Stimulated activated CD4-positive, alpha-beta T cell treated with anti-CD3 and anti-CD28 coated beads, TNF-alpha, amount 100 ng/mL, for 4 hours (primary cell): ENCODE measurements at places on chromosomes 4 and X.

- no peak for DNase-seq
Observed at GRCh38 chr4:100288811-100289529, 98.7 kb upstream of the DDIT4L start.

DNA sequence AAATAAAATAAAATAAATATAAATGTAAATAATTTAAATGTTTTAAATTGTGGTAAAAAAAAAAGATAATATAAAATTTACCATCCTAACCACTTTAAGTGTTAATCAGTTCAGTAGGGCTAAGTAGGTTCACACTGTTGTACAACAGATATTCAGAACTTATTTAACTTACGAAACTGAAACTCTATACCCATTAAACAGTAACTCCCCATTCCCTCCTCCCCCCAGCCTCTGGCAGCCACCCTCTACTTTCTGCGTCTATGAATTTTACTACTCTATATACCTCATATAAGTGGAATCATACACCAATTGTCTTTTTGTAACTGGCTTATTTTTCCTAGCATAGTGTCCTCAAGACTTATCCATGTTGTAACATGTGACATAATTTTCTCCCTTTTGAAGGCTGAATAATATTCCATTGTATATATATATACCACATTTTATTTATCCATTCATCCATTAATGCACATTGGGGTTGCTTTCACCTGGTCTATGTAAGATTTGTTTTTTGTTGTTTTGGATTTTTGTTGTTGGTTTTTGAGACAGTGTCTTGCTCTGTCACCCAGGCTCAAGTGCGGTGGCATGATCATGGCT is 32.5 kb upstream of the ELF2 start:
- DNase-seq: no peak

GRCh38 chrX:78708816-78709215 is 38.7 kb upstream of the LPAR4 start:
- DNase-seq: no peak

GRCh38 chrX:122622795-122623194 is 561.3 kb upstream of the GRIA3 start:
- DNase-seq: no peak

GRCh38 chr4:56690393-56690792 is 9.3 kb upstream of the HOPX start:
- DNase-seq: no peak

GRCh38 chr4:127975121-127975770 is 10.0 kb downstream of the ABHD18 start:
- no peak for DNase-seq

DNA sequence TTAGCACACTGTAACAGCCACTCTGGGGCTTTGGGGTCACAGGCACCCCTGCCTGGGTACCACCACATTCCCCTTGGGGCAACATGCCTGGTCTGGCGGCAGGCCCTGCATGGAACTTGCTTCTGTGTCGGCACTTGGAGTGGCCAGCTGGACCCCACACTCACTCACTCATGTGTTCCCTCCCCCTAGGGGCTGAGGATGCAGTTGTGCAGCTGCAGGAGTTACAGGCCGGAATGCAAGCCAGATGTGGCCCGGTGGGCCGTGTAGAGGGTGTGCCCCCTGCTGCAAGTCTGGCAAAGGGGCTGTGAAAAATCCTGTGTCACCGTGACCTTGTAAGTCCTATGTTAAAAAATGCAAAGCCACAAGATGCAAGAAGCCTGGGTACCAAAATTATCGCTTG is 34.2 kb downstream of the ATXN3L start:
- no peak for DNase-seq

DNA sequence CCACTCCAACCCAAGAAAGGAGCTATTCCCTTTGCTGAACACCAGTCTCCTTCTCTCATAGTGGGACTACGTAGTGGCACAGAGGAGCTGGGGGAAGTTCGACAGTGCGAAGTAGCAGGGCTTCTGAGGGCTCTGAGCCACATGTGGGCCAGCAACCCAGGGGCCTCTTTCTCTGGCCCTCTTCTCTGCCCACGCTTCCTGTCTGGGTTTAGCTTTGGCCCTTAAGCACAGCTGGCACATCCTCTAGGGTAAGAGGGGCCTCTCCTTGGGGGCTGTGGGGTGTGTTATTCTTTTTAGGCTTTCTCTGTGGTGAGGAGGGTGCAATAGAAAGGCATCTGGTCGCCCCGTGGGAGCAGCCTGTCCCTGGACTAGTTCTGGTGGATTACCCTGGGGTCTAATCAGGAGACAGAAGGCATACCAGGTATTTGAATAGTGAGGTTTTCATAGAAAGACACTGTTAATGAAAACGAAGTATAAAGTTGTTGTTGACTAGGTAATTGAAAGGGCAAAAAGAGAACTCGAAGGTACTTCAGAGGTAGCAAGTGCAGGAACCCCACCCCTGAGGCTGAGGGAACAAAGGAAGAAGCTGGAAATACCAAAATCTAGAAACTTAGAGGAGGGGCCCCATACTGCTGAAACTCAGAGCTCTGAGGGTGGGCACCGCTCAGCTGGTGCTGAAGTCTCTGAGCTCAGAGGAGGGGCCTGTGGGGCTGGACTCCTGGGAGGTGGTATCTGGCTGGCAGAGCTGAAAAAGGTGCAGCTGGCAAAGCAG is 151.9 kb upstream of the RPS6KA3 start:
- DNase-seq: no peak

- no peak for DNase-seq
Observed at GRCh38 chr4:42523066-42523718, 125.9 kb downstream of the SHISA3 start.

GRCh38 chr4:169720529-169720928 is 37.2 kb downstream of the HPF1 start:
- DNase-seq: no peak

- DNase-seq: no peak
Observed at GRCh38 chr4:139852612-139853269, 187.1 kb downstream of the MGST2 start.

DNA sequence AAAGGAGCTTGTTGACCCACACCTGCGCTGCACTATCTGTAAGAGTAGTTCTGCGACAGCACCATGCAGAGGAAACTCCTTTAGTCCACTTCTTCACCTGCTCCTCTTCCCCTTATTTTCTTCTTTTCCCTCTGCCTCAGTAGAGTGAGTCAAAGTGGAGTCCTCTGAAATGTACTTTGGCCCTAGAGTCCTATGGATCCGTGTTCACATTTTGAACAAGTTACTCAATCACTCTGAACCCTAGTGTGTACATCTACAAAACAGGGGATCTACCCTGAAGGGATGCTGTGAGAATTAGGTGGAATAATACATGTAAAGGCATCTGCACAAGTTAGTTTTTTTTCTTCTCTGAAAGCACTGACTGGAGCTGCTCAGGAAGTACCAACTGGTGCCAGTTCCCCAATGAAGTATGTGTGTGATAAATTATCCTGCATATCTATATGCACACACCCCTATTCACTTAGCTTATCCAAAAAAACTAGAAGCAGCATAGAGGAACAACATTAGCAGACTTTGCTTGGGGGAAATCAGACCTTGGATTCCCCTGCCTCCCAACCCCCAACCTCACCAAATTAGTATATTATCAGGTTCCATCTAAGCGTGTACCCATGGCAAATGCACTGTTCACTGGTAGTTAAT is 118.5 kb upstream of the FAM9C start:
- DNase-seq: no peak

- no peak for DNase-seq
Observed at GRCh38 chrX:55450259-55450658, 1.7 kb upstream of the MAGEH1 start.

- DNase-seq: no peak
Observed at GRCh38 chr4:13445841-13446790, 38.0 kb downstream of the RAB28 start.

GRCh38 chr4:109998867-109999584 is 86.3 kb downstream of the EGF start:
- DNase-seq: no peak

DNA sequence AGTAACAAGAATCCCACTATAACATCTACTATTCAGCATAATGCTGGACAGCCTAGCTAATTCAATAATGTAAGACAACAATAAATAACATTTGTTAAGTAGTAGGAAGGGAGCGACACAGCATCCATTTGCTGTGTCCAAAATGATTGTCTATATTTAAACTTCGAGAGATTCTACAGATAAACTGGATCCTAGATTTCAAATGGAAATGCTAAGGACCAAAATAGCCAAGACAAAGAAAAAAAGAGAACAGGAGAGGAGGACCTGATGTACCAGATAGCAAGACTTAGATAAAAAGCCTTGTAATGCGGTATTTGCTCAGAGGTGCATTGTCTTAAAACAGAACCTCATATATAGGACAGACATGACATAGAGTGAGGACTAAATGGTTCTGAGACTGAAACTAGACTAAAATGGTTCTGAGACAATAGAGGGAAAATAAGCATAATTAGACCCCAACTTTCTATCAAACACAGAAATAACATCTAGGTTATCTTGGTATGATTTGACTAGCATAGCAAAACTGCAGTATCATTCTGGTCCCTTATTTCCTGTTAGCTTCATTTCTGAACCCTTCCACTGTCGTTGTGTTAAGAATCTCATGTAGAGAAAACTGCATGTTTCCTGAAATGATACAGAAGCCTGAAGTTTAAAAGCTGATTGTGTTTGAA is 3.8 kb downstream of the HPGDS start:
- DNase-seq: no peak

DNA sequence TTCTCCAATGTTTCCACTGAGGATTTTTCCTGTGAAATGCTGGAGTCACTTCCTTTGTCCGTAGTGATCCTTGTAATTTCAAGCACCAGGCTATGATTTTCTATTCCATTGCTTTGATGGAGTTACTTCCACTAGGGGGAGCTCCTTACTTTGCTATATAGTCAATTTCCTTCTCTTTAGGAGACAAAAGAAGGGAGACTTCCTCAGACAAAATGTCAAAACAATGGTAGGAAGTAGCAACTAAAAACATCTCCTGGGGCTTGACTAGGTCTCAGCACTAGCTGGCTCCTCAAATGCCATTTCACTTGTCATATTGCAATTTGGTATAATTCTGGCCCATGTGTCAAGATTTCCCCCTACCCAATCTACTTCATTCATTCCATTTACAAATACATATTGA is 24.1 kb downstream of the ZCCHC12 start:
- no peak for DNase-seq

DNA sequence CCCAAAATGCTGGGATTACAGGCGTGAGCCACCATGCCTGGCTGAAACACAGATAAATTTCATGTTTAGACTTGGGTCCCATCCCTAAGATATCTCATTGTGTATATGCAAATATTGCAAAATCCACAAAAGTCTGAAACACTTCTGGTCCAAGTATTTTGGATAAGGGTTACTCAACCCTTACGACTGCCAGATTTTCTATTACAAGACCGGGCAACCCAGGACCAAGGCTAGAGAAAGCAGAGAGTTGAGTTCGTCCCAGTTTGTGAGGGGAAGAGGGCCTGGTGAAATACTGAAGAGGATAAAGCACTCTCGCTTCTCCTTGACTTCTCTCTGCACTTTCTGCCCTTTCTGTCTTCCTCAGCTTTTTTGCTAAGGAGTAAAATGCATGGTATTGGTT is 34.5 kb downstream of the ZFX start:
- DNase-seq: no peak

DNA sequence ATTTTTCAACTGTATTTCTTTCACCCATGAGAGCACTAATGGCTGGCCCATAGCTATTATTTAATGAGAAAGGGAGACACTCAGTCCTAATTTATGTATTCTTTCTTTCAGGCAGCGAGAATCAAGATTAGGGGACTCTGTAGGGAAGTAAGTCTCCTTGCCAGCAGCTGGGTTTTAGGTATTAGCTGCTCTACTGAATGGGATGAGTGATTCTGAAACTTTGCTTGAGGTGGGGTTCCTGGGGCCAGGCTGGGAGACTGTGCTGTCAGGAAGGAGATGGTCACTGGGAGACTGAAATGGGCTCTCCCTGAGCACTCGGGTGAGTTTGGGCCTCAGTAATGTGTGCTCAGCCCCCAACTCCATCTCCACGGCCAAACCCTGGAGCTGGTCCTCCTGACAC is 78.7 kb downstream of the LNX1 start:
- no peak for DNase-seq

DNA sequence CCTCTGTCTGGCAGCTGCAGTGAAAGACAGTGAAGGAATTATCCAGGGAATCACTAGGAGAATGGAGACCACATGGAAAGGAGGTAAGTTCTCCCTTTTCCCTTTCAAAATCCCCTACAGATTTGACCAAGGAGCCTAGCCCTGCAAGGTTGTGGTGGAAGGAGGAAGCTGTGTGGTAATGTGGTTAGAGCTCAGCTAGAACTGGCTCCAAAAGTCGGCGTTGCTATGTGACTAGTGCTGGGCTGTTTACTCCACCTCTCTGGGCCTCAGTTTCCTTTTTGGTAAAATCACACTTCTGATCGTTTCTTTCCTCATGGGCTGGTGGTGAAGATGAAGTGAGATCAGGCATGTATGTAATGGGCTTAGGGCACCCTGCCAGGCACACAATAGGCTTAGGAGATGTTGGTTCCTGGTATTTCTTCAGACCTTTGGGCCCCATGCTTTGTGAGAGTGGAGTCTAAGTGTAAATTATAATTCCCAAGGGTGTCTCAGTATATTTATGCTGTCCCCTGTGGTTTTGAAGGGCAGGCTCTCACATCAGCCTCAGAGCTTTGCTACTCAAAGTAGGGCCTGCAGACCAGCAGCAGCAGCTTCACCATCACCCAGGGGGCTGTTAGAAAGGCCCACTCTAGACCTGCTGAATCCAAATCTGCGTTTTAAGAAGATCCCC is 183.7 kb upstream of the BCOR start:
- DNase-seq: no peak

GRCh38 chr4:133148690-133149363 is at the start of gene PCDH10:
Gene PCDH10, plus strand, starts transcription at chr4:133149294. Its CDS starts 847 bp downstream, at chr4:133150141.
- DNase-seq: no peak

DNA sequence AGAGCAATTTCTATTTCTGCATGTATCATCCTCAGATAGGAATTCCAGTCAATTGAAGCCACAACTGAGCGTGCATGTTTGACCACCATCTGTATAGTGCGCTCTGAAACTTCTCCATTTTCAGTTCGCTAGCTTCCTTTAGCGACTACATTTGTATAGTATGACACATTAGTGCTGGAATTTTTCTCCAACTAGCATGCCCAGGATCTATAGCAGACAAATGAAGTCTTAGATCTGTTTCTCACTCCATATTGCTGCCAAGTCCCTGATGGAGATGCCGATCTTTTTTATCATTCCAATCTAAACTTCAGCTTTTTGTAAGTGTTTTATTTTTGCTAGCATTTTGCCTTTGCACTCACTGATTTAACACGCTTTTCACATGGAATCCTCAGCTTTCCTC is 774.8 kb upstream of the TENM3 start:
- DNase-seq: no peak

GRCh38 chr4:7500404-7500803 is 65.7 kb upstream of the PSAPL1 start:
- DNase-seq: no peak

GRCh38 chr4:102503831-102504786 is 3.0 kb downstream of the NFKB1 start:
- no peak for DNase-seq

DNA sequence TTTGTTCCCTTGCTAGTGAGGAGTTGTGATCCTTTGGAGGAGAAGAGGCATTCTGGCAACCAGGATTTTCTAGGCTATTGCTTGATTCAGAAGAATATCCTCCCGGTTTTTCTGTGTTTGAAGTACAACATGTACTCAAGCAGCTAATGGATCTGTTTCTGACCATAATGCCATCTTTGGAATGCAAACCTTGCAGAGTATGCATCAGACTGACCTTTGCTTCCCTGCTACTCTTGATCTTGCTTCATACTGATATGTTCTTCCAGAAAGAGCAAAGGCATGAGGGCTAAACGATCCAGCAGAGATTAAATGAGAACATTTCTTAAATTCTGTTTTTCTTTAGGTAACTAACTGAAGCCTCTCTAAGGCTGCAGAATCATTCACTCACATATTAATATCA is 265.4 kb upstream of the SLC7A11 start:
- no peak for DNase-seq
